ENCODE measurements at places on chromosomes 11 and 22. TPM values are rescaled to one million over a fixed set of nuclear protein-coding genes. Genes with fewer than 3 reads are reported as not detected.

Gene SGSM1
- total RNA-seq: 0.42 TPM

Gene BDNF
- total RNA-seq: not detected

Gene SHANK3
- not detected for total RNA-seq

Gene CCDC117
- total RNA-seq: 38.2 TPM

Gene SCUBE2
- total RNA-seq: not detected

Gene C1QTNF4
- total RNA-seq: 0.49 TPM

Gene MFRP
- total RNA-seq: not detected

Gene OR4A15
- not detected for total RNA-seq

Gene OR4A16
- total RNA-seq: not detected

Gene C22orf42
- total RNA-seq: not detected
